ENCODE measurements at places on chromosomes 2 and 18.

DNA sequence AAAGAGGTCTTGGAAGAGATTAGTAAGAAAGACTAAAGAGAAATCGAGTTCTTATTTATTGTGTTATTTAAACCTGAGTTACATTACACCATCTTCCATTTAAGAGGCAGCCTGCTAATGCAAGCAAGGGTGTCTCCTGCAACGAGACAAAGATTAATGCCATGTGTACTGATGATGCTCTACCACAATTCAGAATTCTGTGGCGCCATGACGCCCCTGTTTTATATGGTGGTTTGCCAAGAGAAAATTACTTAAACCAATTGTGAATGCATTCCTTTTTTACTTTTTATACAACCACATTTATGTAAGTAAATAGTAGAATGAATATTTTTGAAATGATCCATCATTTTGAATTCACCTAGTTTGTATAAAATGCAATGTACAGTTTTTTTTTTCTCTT, 356.1 kb upstream of the ZEB2 start:
- no peak for DNase-seq

DNA sequence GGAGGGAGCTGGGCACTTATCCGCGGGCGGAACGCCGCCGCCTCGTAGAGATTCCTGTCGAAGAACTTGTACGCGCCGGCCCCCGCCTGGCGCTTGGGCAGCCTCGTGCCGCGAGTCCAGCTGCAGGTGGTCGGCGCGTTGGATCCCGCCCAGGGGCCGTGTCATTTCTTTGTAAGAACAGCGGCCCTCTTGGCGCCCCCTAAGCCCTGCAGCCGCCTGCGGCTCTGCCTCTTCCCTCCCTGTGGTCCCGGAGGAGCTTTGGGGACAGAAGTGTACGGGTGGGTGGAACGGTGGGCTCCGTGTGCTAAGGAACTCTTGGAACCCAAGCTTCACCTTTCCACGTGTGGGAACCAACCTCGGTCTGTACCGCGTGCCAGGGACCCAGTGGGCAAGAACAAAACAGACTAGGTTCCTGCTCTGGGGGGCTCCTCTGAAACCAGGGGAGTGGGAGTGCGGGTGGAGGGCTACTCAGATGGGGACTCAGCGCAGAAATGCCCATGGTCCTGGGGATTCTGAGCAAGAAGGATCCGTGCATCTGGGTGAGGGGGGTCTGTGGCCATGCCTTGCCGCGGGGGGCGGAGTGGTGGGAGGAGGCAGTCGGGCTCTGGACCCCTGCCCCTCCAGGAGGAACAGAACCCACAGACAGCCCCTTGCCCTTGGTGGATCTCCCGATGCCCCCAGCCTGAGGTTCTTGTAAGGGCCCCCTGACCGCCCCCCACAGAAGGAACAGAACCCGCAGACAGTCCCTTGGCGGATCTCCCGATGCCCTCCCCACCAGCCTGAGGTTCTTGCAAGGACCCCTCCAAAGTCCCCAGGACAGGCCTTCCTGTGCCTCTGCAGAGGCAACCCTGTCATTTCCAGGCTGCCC, 1.5 kb downstream of the GPC1 start:
- DNase-seq: no peak

DNA sequence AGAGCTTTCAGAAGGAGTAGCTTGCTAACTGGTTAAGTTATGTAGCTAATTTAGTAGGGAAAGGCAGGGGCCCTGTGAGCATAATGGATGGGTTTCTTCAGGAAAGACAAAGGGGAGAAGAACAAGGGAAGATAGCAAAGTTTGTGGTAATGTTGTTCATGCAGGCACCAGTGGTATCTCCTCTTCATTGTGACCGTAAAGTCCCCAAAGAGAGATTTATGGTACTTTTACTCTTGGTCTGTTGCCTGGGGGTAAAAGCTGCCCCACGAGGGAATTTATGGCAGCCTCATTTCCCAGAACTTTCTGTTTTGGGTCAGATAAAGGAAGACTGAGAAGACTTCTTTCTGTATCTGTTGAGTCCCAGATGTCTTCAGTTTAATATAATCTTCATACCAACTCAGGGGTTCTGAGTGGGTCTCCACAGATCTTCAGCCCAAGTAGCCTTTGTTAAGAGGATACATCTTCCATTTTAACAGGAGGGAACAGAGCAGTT, 27.5 kb downstream of the MALT1 start:
- no peak for DNase-seq

GRCh38 chr2:229633556-229633955, 80.8 kb downstream of the DNER start:
- no peak for DNase-seq

DNA sequence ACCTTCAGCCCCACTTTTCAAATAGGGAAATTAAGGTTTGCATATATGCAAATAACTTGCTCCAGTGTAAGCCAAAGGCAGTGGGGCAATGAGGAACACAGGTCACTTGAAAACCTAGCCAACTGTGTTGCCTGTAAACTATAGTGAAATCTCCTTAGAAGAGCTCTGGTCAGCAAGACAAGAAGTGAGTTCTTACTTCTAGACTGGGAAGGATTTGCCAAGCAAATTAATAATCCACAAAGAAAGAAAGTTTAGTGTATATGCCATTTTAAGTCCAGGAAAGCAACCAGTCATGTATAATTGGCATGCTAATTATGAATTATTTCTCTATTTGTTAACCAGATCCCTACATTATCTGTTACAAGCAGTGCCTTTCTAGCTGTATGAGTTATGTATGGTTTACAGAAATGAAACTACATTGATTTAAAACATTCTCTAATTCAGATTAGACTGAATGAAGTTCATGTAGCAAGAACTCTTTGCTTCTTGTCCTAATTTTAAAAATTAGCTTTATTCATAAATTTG, 129.9 kb downstream of the MTX2 start:
- no peak for DNase-seq

- peak; percentile 0 for DNase-seq
These were observed 34.0 kb upstream of the SPTBN1 start for GRCh38 chr2:54422072-54422581.

GRCh38 chr2:158179660-158180059, 78.0 kb downstream of the UPP2 start:
- no peak for DNase-seq

GRCh38 chr18:505483-506122, 5.1 kb upstream of the COLEC12 start:
- no peak for DNase-seq

GRCh38 chr2:10162586-10163497, 40.3 kb downstream of the RRM2 start:
- no peak for DNase-seq

GRCh38 chr2:53536583-53537361, 230.8 kb upstream of the CHAC2 start:
- DNase-seq: no peak

- no peak for DNase-seq
These were observed 76.8 kb downstream of the ACKR3 start for GRCh38 chr2:236646441-236646840.

DNA sequence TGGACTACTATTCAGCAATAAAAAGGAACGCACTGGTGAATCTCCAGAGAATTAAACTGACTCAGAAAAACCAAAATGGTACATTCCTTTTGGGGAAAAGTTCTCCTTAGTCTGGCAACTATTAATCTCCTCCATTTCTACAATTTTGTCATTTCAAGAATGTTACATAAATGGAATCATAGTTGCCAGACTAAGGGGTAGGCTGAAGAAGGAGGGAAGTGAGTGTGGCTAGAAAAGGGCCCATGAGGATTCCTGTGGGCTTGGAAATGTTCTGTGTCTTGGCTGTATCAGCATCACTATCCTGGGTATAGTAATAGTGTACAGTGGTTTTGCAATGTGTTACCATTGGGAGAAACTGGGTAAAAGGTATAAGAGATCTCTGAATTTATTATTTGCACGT, 72.4 kb downstream of the ZAP70 start:
- no peak for DNase-seq

DNA sequence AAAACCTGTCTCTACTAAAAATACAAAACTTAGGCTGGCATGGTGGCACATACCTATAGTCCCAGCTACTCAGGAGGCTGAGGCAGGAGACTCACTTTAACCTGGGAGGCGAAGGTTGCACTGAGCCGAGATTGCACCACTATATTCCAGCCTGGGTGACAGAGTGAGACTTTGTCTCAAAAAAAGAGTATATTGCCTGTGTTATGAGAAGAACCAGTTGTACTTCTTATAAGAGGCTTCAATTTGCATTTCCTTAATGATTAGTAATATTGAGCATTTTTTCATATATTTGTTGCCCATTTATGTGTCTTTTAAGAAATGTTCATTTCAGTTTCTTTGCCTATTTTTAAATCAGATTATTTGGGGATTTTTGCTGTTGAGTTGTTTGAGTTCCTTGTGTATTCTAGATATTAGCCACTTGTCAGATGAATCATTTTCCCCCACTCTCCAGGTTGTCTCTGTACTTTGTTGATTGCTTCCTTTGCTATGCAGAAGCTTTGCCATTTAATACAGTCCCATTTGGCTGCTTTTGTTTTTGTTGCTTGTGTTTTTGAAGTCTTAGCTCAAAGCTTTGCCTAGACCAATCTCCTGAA, 75.8 kb upstream of the LRPPRC start:
- no peak for DNase-seq

GRCh38 chr2:18721038-18721922, 131.9 kb upstream of the NT5C1B start:
- no peak for DNase-seq

- no peak for DNase-seq
These were observed 245.1 kb downstream of the KCNS3 start for GRCh38 chr2:18123577-18123976.

- no peak for DNase-seq
These were observed 40.5 kb downstream of the OXER1 start for GRCh38 chr2:42723465-42723864.

DNA sequence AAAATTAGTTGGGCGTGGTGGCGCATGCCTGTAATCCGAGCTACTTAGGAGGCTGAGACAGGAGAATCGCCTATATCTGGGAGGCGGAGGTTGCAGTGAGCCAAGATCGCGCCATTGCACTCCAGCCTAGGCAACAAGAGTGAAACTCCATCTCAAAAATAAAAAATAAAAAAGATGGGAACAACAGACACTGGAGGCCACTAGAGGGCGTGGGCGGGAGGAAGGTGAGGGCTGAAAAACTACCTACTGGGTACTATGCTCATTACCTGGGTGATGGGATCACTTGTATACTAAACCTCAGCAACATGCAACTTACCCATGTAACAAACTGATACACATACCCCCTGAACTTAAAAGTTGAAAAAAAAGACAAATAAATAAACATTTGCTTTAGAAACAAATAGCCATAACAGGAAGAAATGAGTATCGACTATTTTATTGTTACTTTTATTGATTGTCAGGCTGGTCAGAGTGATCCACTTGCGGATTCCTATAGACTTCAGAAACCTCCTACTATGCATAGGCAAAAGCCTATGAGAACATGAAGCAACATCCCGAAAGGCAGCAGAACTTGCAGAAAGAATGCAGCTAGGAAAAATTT, 61.0 kb downstream of the TMEM163 start:
- DNase-seq: no peak

DNA sequence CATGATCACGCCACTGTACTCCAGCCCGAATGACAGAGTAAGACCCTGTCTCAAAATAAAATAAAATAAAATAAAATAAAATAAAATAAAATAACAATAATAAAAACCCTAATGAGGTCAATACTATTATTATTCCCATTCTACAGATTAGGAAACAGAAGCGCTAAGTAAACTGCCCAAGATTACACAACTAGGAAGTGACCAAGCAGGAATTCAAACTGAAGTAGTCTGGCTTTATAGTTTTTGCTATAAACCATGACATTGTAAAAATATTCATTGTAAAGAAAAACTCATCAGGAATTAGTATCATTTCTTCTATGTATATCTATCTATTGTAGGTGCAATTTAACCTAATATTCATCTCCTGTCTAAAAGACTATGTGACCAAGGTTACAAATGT, 1.2 kb downstream of the PLEKHM3 start:
- DNase-seq: no peak

- no peak for DNase-seq
These were observed 9.3 kb upstream of the RGPD4 start for GRCh38 chr2:107817378-107817777.

- DNase-seq: no peak
These were observed 859.8 kb downstream of the TRIB2 start for GRCh38 chr2:13576406-13577036.

GRCh38 chr2:200863782-200864175, 679 bp downstream of the CLK1 start:
- no peak for DNase-seq

GRCh38 chr2:240911641-240912265, 5.6 kb downstream of the CROCC2 start:
- DNase-seq: no peak

DNA sequence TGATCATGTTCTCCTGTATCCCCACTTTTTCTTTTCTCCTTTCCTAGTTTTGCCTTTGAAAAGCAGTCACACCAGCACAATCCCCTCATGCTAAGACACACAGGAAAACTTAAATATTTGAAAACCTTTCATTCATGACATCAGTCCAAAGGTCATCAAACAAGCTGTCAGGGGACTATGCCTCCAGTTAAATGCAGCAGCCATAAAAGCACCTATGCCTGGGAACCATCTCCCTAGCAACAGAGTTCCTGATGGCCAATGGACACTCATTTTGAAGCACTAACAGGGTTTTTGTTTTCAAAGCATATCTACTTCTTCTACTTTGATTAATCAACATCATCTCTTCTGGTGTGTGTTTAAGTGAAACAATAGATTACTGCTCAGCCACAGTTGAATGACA, 286.4 kb upstream of the PARD3B start:
- DNase-seq: no peak

GRCh38 chr18:6881034-6881820, 151.7 kb downstream of the ARHGAP28 start:
- DNase-seq: no peak

- no peak for DNase-seq
These were observed 128.5 kb downstream of the QPCT start for GRCh38 chr2:37472959-37473358.

GRCh38 chr2:119179991-119180390, 21.4 kb upstream of the C1QL2 start:
- DNase-seq: no peak

GRCh38 chr2:85357736-85358135, 3.2 kb downstream of the ELMOD3 start:
- no peak for DNase-seq

DNA sequence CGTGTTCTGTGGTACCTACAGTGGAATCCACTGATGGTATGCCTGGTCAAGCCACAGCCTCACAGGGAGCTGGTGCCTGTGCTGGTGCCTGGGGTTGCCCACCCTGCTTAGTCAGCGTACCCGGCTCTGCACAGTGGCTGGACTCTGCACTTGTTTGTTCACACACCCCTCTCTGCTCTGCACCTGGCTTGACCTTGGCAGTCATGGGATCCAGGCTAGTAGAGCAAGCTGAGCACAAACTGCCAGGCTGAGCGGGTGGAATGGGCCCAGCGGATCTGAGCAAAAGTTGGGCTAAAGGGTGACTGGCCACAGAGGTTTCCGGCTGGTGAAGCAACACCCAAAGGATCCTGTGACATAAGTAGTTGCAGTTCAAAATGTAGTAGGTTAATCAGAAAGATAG, 163.5 kb downstream of the CDH19 start:
- DNase-seq: no peak

DNA sequence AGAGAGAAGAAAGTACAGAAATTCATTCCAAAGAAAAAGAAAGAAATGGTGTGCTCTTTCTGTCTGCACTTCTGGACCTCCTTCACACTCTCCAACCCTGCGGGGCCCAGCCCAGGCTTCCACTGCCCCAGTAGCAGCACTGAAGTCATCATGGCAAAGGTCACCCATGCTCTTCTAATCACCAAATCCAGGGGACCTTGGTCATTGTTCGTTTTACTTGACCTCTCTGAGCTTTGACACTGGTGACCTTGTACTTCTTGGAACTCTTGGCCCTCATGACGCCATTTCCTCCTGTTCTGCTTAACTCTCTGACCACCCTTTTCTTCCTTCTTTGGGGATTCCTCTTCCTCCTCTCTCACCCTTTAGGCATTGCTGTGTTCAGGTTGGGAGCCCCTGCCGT, 105.6 kb downstream of the SMAD7 start:
- DNase-seq: no peak

All from stimulated activated CD4-positive, alpha-beta T cell treated with anti-CD3 and anti-CD28 coated beads, Interleukin-1b, Interleukin-23, amount 100 ng/mL, for 4 hours (primary cell).